Myocyte (in vitro differentiated cells): ENCODE measurements at places on chromosomes 13 and 19.

GRCh38 chr19:55275851-55276719, 3.8 kb downstream of the HSPBP1 start:
- DNase-seq, result no peak

DNA sequence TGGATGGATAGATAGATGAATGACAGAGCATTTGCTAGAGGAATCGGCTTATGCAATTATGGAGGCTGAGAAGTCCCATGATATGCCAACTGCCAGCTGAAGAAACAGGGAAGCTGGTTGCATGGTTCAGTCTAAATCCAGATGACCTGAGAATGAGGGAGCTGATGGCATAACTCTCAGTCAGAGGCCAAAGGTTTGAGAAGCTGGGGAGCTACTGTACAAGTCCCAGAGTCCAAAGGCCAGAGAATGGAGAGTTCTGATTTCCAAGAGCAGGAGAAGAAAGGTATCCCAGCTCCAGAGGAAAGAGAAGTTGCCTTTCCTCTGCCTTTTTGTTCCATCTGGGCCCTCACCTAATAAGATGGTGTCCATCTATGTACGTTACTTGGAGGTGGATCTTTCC, 108.3 kb downstream of the CDK8 start:
- DNase-seq, result no peak

- DNase-seq, result no peak
Observed at GRCh38 chr13:30179597-30180276, 127.6 kb downstream of the KATNAL1 start.

DNA sequence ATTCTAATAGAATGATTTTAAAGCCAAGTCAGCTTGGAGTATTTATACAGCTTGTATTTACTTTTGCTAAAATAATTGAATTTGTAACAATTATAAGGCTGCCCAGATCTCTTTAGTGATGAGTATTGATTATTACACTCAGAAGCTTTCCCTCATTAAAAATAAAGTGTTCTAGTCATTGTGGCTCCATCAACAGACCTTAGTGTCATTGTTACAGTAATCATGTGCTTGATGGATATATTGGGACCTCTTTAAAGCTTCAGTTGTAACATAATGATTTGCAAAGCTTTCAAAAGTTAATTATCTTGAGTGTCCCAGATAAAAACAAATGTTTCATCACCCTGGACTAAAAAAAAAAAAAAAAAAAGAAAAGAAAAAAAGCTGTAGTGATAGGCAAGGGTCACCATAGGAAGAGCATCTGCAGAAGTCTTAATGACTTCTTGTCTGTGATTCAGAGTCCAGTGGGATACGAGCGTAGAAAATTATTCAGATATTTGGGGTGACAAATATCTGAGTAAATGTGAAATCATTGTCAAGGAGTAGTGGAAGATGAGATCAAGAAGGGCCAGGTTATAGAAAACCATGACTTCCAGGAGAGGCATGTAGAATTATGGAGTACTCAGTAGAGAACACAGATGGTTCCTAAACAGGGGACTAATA, 369.6 kb downstream of the DCT start:
- DNase-seq, result no peak

DNA sequence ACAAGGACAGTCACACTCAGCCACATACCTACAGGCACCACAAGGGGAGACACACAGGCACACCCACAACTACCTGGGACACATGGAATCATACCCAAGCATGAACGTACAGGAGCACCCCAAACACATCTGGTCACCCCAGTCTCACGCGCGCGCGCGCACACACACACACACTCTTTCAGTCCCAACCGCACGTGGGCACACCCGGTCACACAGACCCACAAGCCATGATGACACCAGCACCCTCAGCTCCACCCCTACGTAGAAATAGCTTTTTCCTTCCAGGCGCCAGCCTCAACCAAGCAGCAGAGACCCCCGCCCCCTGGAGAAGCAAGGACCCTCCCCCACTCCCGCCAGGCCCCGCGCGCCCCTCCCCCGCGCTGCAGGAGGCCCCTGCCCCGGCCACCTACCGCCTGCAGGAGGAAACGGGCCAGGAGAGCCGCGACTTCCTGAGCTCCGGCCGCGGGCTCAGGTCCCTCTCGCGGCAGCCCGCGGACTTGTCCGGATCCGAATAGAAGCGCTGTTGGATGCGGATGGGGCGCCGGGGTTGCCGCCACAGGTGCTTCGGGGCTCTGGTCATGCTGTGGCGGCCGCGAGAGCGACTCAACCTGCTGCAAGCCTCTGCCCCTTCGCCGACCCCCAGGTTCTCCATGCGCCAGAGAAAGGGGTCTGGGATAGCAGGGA, 6.4 kb upstream of the PDE4C start:
- no peak for DNase-seq

GRCh38 chr19:43476606-43477005, 11.2 kb upstream of the LYPD3 start:
- DNase-seq, result peak; percentile 37

DNA sequence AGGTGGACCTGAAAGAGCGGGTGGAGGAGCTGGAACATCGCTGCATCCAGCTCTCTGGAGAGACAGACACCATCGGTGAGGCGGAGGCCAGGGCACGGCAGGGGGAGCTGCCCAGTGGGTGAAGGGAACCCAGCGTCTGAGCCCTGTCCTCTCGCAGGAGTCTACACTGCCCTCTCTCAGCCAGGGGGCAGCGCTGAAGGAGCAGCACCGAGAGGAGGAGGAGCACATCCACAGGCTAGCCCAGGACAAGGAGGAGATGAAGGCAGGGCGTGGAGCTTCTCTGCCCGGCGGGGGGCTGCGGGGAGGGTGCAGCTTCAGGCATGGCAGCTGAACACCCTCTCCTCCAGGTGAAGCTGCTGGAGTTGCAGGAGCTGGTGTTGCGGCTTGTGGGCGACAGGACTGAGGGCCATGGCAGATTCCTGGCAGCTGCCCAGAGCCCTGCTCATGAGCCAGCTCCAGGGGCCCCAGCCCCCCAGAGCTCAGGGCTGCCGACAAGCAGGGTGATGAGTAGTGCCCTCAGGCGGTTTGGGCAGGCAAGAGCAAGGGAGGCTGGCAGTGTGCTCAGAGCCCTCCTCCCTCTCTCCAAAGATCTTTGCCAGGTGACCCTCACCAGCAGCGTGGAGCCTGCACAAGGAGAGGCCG, 31.4 kb upstream of the ZNF492 start:
- no peak for DNase-seq
